ENCODE measurements at places on chromosomes 5 and 9.
A peak's percentile ranks its signal among the peaks of the same experiment; 100 is the strongest.

GRCh38 chr9:80496901-80497556 is 925.3 kb downstream of the TLE4 start:
- DNase-seq = no peak
- no peaks in the 10 kb centered on the region for H3K27me3 ChIP-seq
- no peak overlapping the region for H3K4me3 ChIP-seq
- no peaks in the 10 kb centered on the region for H3K4me1 ChIP-seq
- no peaks in the 10 kb centered on the region for H3K36me3 ChIP-seq

- no peak overlapping the region for H3K27ac ChIP-seq
- no peak overlapping the region for H3K4me3 ChIP-seq
- peaks cover 38% of the 10 kb centered on the region for H3K27me3 ChIP-seq
- no peaks in the 10 kb centered on the region for H3K36me3 ChIP-seq
- no peaks in the 10 kb centered on the region for H3K4me1 ChIP-seq
Observed at GRCh38 chr9:18768951-18769622, 263.9 kb downstream of the SAXO1 start.

GRCh38 chr9:73152543-73152844 is 829 bp downstream of the ANXA1 start:
- peak overlapping the region; percentile 92 for H3K4me3 ChIP-seq
- no peak for DNase-seq
- peaks cover 51% of the 10 kb centered on the region for H3K36me3 ChIP-seq
- H3K27ac ChIP-seq = peak overlapping the region; percentile 99
- H3K4me1 ChIP-seq = peaks cover 27% of the 10 kb centered on the region
- H3K27me3 ChIP-seq = no peaks in the 10 kb centered on the region

- H3K27ac ChIP-seq = no peak overlapping the region
- no peaks in the 10 kb centered on the region for H3K36me3 ChIP-seq
- DNase-seq = no peak
- no peaks in the 10 kb centered on the region for H3K27me3 ChIP-seq
- no peak overlapping the region for H3K4me3 ChIP-seq
Observed at GRCh38 chr5:115920171-115920725, 42.0 kb upstream of the LVRN start.

- H3K36me3 ChIP-seq = no peaks in the 10 kb centered on the region
- H3K4me1 ChIP-seq = no peaks in the 10 kb centered on the region
- DNase-seq = no peak
- no peak overlapping the region for H3K27ac ChIP-seq
- peaks cover 13% of the 10 kb centered on the region for H3K27me3 ChIP-seq
Observed at GRCh38 chr9:80125731-80126264, 554.0 kb downstream of the TLE4 start.

DNA sequence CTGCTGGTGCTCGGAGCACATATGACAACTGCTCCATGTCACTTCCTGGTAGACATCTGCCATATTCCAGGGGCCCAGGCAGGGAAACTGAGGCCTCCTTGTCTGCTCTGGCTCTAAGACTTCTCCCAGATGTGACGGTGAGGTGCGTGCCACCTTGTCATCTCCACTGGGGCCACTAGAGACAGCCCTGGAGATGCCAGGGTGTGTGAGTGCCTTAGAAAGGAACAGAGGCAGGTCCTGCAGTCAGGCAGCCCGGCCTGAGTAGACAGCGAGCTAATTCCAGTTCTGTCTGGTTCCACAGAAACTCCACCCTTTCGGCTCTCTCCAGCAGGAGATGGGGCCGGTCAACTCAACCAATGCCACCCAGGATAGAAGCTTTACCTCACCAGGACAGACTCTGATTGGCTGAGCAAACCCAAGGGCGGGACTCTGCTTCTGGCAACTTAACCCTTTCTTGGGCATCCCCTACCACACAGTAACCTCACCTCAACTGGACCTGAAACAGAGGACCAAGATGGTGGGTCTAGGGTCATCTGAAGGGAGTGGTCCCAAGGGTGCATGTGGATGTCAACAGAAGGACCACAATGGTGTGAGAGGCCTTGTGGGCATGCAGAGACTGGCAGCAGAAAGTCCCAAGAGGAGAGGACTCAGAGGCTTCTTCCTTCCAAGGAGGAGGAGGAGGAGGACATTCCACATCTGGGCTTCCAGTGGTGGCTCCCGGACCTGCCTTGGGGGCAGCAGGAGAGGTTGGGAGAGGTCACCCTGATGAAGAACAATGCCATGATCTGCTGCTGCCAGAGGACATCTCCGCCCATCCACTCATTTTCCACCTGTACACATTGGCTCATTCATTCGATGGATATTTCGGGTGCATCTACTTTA is 77.7 kb downstream of the RGS3 start:
- no peak for DNase-seq
- peak overlapping the region; percentile 19 for H3K4me3 ChIP-seq
- H3K36me3 ChIP-seq = peaks cover 79% of the 10 kb centered on the region
- no peaks in the 10 kb centered on the region for H3K27me3 ChIP-seq
- peak overlapping the region; percentile 69 for H3K27ac ChIP-seq
- peaks cover 86% of the 10 kb centered on the region for H3K4me1 ChIP-seq

DNA sequence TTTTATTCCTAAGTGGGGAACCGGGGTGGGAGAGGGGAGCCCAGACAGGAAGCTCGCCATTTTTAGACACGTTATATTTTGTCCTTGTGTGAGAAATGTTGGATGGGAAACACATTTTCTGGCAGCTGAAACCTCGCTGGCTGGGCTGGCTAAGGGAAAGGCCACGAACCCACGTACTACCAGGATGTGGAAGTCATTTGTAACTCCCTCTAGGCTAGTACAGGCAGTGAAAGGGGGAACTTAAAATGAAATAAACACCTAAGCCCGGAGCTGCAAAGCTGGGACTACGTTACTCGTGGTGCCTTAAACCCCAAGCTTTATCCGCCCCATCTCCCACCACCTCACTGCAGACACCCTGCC is 42.5 kb downstream of the TMEM174 start:
- peaks cover 57% of the 10 kb centered on the region for H3K27me3 ChIP-seq
- peaks cover 3% of the 10 kb centered on the region for H3K36me3 ChIP-seq

- H3K27ac ChIP-seq = no peak overlapping the region
- H3K36me3 ChIP-seq = no peaks in the 10 kb centered on the region
- no peaks in the 10 kb centered on the region for H3K27me3 ChIP-seq
- no peak for DNase-seq
- no peaks in the 10 kb centered on the region for H3K4me1 ChIP-seq
Observed at GRCh38 chr5:132214491-132214890, 13.2 kb downstream of the P4HA2 start.

- H3K4me3 ChIP-seq = no peak overlapping the region
- H3K36me3 ChIP-seq = no peaks in the 10 kb centered on the region
- H3K27ac ChIP-seq = no peak overlapping the region
- no peaks in the 10 kb centered on the region for H3K27me3 ChIP-seq
- no peaks in the 10 kb centered on the region for H3K4me1 ChIP-seq
Observed at GRCh38 chr9:21779397-21779796, 23.0 kb upstream of the MTAP start.

Measured in effector memory CD8-positive, alpha-beta T cell (primary cell).